ENCODE measurements at places on chromosomes 13 and 19.
A peak's percentile ranks its signal among the peaks of the same experiment; 100 is the strongest.

- no peak for DNase-seq
These were observed 688.5 kb downstream of the EFNB2 start for GRCh38 chr13:105846923-105847322.

- DNase-seq = no peak
These were observed 1002.4 kb upstream of the PCDH9 start for GRCh38 chr13:68232351-68233130.

DNA sequence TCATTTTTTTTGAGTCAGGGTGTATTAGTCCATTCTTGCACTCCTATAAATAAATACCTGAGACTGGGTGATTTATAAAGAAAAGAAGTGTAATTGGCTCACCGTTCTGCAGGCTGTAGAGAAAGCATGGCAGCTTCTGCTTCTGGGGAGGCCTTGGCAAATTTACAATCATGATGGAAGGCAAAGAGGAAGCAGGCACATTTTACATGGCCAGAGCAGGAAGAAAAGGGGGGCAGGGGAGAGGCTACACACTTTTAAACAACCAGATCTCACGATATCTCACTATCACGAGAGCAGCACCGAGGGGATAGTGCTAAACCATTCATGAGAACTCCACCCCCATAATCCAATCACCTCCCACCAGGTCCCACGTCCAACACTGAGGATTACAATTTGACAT lies 44.5 kb upstream of the MIR17HG start:
- no peak for DNase-seq

- no peak for DNase-seq
These were observed 179.8 kb downstream of the COG6 start for GRCh38 chr13:39835253-39835652.

DNA sequence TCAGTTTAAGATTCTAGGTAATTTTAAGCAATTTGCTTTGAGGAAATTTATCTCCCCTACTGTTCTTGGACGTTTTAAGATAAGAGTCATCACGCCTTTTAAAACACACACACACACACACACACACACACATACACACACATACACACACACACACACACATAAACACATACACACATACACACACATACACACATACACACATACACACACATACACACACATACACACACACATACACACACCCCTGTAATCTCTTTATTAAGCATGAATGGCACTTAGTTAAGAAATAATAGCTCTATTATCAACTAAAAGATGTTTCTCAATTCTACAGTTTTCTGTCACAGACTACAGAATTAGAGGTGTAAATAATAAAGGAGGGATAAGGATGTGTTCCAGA lies 49.2 kb downstream of the EFNB2 start:
- DNase-seq = no peak

DNA sequence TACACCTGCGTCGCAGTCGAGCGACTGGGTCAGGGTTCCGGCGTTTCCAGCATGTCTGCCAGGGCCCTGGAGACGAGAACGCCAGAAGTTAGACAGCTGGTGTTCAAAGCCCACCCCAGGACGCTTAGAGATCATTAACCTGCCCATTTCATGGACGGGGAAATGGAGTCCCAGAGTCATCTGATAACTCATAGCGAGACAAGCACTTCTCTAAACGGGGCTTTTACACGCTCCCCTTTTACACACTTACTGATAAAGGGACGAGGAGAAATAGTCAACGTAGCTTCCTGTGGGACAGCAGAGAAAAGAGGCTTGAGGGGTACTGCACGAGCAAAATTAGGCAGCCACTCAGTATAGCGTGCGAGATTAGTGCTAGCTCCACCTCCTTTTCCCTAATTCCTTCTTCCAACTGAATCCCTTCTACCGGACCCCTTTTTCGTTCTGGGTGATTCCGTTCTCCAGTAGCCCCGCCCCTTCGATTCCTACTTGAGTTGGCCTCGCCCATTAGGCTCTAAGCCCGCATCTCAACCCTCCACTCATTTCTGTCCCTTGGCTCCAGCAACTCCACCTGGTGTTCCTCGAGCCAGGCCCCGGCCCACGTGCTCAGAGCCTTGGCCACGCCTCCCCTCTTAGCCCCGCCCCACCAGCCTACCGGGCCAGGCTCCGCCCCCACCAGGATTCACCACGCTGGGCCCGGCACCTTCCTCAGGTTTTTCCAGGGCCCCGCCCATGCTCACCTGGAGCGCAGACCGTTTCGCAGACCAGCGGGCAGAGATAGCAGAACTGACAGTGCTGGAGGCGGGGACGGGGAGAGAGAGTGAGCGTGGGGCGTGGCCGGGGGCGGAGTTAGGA lies 3.7 kb downstream of the HRC start:
- DNase-seq = no peak

DNA sequence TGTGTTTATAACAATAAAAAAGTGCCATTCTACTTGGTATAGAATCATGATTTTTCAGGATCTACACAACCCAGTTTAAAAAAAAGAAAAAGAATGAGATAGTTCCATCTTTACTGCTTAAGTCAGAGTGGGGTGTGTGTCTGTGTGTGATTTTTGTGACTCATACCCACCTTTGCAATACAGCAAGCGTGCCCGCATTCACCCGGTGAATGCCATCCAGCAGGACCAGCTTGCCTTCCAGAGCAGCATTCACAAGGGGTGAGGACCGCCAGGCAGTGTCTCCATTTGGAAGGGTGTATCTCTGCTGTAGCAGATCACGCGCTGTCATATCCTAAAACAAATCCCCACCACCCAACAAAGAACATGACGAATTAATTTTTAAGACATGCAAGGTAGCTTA lies 127.7 kb downstream of the VWA8 start:
- no peak for DNase-seq

DNA sequence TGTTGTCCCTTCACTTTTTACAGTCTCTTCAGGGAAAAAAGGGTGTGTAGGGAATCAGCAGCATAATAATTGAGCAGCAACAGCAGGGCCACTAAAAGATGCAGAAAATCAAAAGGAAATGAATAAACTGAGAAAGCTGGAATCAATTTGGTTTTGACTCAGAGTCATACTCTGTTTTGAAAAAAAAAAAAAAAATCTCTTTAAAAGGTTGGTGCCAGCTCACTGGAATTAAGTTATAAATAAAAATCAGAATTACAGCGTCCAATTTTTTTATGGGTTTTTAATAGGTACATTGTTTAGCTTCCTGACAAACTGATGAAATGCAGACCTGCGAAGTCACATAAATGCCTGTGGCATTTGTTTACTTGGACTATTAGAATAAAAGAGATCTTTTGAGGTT lies 231.9 kb downstream of the COG6 start:
- DNase-seq = no peak

DNA sequence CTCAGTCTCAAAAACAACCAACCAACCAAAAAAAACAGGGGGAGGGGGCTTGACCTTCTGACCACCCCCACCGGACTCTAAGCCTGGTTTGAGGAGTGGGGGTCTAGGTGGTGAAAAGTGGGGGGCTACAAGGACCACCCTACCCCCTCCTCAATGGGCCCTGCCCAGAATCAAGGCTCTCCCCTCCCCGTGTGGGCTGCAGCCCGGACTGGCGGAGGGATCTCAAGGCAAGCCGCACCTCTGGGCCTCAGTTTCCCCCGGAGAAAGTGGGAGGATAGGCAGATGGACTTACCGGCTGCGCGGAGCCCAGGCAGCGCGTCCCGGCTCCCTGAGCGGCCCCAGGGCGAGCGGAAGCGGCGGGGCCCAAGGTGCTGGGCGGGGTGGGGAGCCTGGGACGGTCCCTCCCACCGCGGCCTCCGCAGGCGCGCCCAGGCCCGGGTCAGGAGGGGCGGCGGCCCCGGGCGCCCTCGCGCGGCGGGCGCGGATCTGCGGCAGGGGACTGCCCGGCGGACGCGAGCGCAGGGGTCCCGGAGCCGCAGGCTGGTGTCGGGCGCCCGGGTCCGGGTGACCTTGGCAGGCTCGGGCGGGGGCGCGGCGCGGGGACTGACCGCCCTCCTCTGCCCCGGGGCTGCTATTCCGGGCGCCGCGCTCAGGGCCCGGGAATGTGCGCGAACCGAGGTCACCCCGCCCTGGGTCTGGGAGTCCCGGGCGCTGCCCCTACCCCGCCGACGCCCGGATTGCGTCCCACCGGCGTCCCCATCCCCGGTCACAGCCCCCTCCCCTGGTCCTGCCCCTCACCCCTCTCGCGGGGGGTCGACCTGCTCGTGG lies at the start of gene ADAMTSL5:
TSS of gene ADAMTSL5 (minus strand) at position 349 of the 828 bp plus-strand sequence. CDS start 2,076 bp downstream, outside the sequence.
- DNase-seq = no peak

GRCh38 chr13:44806826-44807225 lies 182.4 kb downstream of the NUFIP1 start:
- DNase-seq = no peak

GRCh38 chr19:56987184-56987583 lies 132.6 kb upstream of the USP29 start:
- no peak for DNase-seq

DNA sequence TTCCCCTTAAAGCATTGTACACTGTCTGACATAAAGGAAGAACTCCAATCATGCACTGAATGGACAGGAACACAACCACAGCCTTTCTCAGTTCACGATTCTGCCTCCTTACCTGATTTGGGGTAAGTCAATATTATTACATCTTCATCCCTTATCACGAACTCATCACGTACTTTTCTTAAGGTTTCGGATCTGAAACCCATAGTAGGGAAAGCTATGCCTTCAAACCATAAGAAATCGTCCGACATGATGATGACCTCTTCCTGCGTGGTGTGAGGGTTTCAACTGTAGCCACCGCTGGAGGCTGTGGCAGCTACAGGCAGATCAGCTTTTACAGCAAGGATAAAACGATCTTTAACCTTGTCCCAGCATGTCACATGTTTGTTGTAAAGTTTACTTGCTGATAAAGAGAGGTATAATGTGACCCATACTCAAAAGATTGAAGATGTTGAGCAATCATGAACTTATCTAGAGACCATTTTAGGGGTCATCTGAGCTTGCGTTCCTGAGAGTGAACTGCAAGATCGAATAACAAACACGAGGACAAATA lies at the start of gene SULT2A1:
TSS of gene SULT2A1 (minus strand) at position 306 of the 550 bp plus-strand sequence. CDS start at position 248, 58 bp downstream.
- DNase-seq = no peak

GRCh38 chr19:532561-533363 lies 1.2 kb downstream of the CDC34 start:
- no peak for DNase-seq

- DNase-seq = no peak
These were observed 687.8 kb downstream of the EFNB2 start for GRCh38 chr13:105847527-105848291.

GRCh38 chr19:45150751-45151281 lies 10.0 kb downstream of the NKPD1 start:
- no peak for DNase-seq

- DNase-seq = no peak
These were observed 221.2 kb downstream of the LIG4 start for GRCh38 chr13:107994137-107994536.

- DNase-seq = no peak
These were observed 3.4 kb downstream of the PTGIR start for GRCh38 chr19:46621191-46622117.

GRCh38 chr13:112127564-112128330 lies 60.8 kb downstream of the SOX1 start:
- no peak for DNase-seq

GRCh38 chr19:40754611-40755247 lies 3.7 kb downstream of the SNRPA start:
- DNase-seq = no peak

DNA sequence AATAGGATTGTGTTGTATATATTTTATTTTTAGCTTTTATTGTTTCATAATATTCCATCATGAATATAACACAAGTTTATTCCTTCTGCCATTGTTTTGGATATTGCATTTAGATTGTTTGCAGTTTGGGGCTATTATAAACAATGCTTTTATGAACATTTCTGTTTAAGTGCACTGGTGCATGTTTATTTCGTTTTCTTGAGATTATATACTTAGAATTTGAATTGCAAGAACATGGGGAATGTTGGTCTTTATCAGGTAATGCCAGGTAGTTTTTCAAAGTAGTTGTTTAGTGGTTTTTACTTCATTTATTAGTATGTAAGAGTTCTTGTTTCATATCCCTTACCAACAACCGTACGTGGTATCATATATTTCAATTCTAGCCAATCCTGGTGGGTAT lies 4.3 kb downstream of the LSM14A start:
- no peak for DNase-seq

GRCh38 chr13:22855926-22856325 lies 324.9 kb upstream of the SGCG start:
- no peak for DNase-seq

DNA sequence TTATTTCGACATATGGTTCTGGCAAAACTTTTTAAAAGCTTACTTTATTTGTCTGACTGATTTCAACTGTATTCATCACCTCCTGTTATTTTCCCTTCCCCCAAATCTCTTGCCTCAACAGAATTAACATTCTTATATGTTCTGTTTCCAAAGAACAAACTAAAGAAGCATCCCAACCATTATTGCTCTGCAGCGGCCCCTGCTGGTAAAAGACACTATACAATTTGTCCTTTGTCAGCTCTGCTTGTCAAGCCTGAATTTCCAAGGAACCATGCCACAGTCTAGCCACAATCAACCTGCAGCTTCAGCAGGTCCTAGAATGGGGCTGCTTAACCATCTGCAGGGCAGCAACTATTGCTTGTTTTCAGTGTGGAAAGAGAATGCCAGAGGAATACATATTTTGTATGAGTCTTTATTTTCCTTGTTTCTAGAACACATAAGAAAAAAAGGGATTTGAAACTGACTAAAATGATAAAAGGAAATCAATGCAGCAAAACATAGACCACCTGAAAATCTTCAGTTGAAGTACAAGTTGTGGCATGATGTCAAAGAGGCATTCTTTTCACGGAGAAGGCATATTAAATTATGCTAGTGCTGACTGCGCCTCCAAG lies 845.3 kb downstream of the DIAPH3 start:
- peak; percentile 25 for DNase-seq

- no peak for DNase-seq
These were observed 7.5 kb downstream of the RINL start for GRCh38 chr19:38870612-38871011.

GRCh38 chr19:18539372-18539771 lies 4.0 kb downstream of the FKBP8 start:
- DNase-seq = no peak

DNA sequence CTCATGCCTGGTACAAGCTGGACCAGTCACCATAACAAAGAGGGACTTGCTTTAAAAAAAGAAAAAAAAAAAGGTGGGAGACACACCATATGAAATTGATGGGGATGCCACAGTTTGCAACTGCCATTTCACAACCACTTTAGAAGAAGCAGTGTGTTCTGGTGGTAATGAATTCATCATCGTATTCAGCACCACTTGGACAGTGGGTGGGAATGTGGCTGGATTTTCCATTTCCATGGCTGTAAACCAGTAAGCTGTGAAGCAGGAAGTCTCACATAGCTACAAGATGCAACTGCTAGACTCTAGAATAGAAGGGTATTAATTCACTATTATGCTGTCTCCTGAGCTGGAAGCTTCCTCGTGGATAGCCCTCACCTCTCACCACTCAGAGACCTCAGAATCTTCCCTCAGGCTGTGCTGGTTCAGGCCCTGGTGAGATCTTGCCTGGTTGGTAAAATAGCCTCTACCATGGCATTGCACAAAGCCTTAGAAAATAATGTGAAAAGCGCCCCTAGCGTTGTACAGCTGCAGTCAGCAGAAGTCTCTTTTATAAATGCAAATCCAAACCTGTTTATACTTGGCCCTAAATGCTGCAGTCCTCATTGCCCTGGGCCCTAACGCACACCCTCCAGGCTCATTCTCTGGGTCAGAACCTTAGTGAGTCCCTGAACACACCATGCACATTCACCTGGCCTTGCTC lies 150.7 kb downstream of the KCTD15 start:
- no peak for DNase-seq
